Activated T-helper 17 cell treated with anti-CD3 and anti-CD28 coated beads, Interleukin-2, amount 50 U/mL, for 72 hours (primary cell): ENCODE measurements at places on chromosomes 5 and 9.

GRCh38 chr5:133596049-133596448 is 16.3 kb downstream of the FSTL4 start:
- no peak for ATAC-seq

GRCh38 chr9:4892501-4893194 is 92.4 kb upstream of the JAK2 start:
- ATAC-seq = no peak

DNA sequence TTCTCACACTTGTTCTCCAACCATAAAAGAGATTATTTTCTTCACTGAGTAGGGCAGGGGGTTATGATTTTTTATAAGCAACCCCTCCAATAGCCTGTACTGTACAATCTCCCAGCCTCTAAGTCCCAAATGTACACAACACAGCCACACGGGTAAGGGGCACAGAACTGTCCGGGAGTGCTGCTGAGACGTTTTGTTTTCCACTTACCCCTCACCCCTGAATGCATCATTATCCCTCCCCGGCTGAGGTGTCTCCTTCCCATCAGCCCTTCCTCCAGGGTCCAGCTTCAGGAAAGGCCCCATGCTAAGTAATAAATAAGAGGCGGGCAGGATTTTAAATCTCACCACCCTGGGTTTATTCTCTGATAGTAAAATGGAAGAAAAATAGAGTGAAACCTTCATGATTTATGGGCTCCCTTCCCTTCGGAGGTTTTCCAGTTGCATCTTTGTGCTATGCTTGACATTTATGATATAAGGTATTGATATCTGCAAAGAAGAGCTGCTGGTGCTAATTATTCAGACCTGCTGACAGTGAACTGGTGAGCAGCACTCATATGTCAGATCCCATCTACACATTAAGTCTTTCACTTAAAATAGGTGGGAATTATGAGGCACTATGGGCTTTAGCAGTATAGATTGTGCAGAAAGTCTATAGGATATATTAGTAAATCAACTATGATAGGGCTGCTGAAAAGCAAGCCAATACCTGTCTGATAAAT is 67.2 kb upstream of the MEGF10 start:
- no peak for ATAC-seq

- no peak for ATAC-seq
These were observed 27.7 kb upstream of the MEIKIN start for GRCh38 chr5:131973089-131973712.

DNA sequence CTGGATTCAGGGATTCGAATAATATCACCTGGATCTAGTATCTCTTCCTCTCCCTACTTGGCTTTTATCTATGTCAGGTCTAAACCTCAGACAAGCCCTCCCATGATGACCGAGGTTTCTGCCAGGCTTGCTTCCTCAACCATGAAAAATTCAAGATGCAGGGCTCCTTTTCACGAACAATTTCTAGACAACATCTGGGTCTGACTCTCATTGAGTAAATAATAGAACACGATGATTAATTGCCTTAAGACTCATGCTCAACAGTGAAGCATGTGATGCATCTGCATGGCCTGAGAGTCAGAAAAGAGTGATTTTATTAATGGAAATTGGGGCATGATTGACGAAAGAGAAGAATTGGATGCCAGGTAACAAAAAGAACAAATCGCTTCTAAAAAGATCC is 277.2 kb upstream of the ZNF608 start:
- ATAC-seq = no peak

DNA sequence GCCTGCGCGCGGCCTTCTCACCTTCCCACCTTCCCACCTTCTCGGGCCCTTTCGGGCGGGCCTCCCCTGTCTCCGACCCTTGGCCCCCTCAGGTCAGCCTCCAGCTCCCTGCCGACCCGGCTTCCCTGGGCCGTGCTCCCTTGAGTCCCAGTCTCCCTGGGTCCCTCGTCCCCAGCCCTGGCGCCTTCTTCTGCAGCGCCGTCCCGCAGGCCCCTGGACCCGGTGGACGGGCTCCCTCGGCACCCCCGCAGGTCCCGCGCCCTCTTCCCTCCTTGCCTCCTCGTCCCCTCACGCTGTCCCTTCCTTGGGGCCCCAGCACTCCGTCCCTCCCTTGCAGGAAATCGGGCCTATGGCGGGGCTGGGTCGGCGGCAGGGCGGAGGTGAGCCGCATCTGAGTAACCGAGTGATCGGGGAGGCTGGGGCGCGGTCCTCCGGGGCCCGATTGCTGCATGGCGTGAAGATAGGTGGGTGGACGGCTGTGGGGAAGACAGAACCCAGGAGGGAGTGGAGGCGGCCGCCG is 7.6 kb downstream of the ARPC5L start:
- ATAC-seq = peak; percentile 10

DNA sequence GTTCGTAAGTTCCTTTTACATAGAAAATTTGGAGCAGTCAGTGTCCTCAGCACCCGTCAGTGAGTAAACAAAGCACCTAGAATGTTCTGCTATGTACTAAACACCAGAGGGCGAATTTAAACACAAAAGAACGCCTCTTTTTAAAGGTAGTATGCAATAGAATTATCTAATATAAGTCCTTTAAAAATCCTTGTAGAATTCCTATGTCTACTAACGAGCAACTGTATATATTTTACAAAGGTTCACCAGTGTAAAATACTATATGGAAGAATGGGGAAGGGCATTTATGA is 499 bp upstream of the TMEM232 start:
- ATAC-seq = peak; percentile 39

GRCh38 chr5:149130121-149130914 is 11.0 kb upstream of the ABLIM3 start:
- no peak for ATAC-seq

DNA sequence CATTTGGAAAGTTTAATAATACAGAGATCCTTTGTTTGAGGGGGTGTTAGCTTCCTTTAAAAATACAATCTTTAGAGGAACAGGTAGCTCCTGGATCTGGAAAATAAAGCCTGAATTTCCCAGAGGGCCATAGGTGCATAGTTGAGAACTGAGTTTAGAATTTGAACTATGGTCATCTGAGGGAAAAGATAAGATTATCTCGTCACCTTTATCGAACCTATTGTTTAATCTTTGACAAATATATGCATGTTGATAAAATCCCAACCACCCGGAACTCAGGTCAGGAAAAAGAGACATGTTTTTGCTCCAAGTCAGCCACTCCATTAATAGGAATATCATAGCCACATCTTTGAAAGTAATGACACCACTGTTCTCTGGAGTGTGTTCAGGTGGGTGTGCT is 91.7 kb upstream of the FAM169A start:
- ATAC-seq = no peak

DNA sequence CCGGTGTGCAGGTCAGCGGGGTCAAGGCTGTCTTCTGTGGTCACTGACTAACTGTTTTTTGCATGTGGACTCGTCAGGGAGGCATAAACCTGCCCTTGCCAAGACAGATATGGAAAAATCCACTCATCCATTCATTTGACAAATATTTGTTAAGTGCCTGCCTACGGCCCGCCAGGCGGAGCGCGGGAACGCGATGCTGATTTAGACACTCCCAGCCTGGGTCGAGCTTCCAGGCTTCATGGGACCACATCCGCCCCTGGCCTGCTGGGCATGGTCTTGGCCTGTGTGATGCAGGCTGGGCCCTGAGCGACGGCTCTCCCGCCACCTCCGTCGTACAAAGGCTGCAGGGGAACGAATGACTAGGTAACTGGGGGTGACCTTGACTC is 18.1 kb downstream of the MYMK start:
- no peak for ATAC-seq

- no peak for ATAC-seq
These were observed 21.7 kb upstream of the SYNPO start for GRCh38 chr5:150618588-150619281.

- ATAC-seq = no peak
These were observed 55.0 kb upstream of the FABP6 start for GRCh38 chr5:160174290-160174689.

DNA sequence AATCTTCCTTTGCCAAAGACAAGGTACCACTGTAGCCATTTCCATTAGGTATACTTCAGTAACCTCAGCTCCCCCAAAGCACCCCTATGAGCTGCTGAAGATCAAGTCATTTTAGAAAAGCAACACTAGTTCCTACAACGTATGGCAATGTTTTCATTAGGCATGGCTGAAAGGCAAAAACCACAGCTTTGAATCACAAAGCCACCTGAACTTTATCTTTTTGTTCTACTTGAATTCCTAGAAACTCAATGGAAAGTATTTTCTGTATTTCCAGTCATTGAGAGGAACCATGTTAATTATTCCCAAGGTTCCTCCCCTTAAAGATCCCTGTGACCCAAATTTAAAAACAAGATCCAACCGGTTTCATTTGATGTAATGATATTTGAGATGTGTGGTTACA is 152.1 kb downstream of the EFNA5 start:
- no peak for ATAC-seq

DNA sequence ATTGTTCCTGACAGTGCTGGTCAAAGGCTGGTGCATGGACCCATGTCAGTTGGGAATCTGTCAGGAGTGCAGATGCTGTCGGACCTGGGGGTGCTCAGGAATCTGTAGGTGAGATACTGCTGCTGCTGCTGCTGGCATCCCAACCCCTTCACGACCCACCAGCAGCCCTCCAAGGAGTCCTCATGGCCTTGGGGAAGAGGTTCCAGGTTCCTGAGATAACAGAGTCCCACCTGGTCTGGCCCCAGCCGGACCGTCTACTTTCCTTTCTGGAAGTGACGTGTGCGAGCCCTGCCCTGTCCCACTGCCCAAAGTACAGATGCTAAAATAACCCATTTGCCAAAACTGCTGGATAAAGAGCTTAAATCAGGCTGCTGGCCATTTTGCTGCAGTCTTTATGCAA is 4.3 kb downstream of the NXNL2 start:
- no peak for ATAC-seq

DNA sequence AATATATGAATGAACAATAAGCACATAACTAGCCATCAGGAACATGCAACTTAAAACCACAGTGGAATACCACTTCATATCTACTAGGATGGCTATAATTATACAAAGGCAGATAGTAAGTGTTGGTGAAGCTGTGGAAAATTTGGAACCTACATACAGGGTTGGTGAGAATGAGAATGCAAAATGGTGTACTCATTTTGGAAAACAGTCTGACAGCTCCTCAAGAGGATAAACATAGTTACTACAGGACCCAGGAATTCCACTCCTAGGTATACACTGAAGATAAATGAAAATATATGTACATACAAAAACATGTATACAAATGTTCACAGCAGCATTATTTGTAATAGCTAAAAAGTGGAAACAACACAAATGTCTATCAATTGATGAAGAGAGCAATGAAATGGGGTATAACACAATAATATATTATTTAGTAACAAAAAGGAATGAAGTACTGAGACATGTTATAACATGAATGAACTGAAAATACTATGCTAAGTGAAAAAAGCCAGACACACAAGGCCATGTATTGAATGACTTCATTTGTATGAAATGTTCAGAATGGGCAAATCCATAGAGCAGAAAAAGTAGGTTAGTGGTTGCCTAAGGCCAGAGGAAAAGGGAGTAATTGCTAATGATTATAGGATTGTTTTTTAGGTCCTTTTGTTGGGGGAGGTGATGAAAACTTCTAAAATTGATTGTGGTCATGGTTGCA is 31.2 kb upstream of the CDK5RAP2 start:
- ATAC-seq = no peak

- no peak for ATAC-seq
These were observed 288.8 kb downstream of the GLIS3 start for GRCh38 chr9:4011054-4011453.

- ATAC-seq = no peak
These were observed 68.6 kb downstream of the MLLT3 start for GRCh38 chr9:20553558-20554149.

GRCh38 chr5:124549891-124550436 is 196.5 kb downstream of the ZNF608 start:
- ATAC-seq = no peak

GRCh38 chr9:2628919-2629318 is 7.3 kb downstream of the VLDLR start:
- ATAC-seq = no peak

GRCh38 chr5:124707520-124707919 is 38.9 kb downstream of the ZNF608 start:
- ATAC-seq = no peak

DNA sequence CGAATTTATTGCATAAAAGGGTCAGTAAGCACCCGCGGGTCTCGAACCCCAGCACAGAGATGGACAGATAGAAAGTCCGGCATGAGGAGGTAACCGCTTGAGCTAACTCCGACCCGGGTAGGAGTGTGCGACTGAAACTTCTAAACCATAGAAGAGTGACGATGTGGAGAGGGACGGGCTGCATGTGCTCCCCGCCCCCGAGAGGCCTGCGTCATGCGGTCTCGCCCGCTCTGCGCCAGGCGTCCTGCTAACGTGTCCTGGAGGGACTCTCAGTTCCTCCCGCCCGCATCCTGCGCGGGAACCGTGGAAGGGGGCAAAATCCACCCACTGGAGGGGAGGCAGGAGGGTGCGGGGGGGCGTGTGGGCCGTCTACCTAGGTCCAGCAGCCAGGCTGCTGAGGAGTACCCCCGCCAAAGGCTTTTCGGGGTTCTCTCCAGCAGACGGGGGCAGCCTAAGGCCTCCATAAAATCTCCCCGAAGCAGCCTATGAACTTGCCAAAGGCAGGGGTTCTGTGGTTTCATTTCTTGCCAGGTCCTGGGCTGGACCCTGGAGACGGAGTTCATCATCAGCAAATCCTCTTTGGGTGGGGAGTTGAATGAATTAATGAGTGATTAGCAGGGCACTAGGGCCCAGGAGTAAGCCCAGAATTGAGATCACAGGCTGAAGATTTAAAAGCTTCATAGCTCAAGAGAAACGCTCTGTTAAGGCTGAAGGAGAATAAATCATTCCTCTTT is 51.9 kb downstream of the TGFBI start:
- peak; percentile 99 for ATAC-seq
